ENCODE measurements at places on chromosomes 11 and 22.
A peak's percentile ranks its signal among the peaks of the same experiment; 100 is the strongest.

- H3K4me3 ChIP-seq = no peak overlapping the region
- no peaks in the 10 kb centered on the region for H3K27me3 ChIP-seq
- no peak for DNase-seq
- no peak overlapping the region for H3K27ac ChIP-seq
- peaks cover 41% of the 10 kb centered on the region for H3K4me1 ChIP-seq
- no peaks in the 10 kb centered on the region for H3K36me3 ChIP-seq
Measured at GRCh38 chr22:32745251-32745995, 56.1 kb upstream of the TIMP3 start.

DNA sequence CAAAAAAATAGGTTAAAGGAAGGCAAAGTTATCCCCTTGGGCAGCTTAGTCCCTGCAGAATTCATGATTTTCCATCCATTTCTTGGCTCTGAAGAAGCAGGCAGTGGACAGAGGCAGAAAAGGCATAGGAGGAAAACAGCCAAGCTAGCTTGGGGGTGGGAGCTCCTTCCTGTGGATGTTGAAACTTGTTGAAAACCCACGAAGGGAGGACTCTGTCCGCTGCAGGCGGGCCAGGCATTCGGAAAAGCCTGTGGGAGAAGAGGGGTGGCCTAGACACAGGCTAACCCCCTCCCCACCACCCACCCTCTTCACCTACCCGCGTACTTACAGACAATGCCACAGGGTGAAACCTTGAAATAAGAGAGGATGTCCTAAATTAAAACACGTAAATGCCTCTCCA, 72.1 kb downstream of the C22orf31 start:
- no peaks in the 10 kb centered on the region for H3K27me3 ChIP-seq
- peaks cover 47% of the 10 kb centered on the region for H3K36me3 ChIP-seq
- H3K27ac ChIP-seq = no peak overlapping the region
- no peak for DNase-seq
- H3K4me3 ChIP-seq = no peak overlapping the region
- H3K4me1 ChIP-seq = peaks cover 54% of the 10 kb centered on the region

DNA sequence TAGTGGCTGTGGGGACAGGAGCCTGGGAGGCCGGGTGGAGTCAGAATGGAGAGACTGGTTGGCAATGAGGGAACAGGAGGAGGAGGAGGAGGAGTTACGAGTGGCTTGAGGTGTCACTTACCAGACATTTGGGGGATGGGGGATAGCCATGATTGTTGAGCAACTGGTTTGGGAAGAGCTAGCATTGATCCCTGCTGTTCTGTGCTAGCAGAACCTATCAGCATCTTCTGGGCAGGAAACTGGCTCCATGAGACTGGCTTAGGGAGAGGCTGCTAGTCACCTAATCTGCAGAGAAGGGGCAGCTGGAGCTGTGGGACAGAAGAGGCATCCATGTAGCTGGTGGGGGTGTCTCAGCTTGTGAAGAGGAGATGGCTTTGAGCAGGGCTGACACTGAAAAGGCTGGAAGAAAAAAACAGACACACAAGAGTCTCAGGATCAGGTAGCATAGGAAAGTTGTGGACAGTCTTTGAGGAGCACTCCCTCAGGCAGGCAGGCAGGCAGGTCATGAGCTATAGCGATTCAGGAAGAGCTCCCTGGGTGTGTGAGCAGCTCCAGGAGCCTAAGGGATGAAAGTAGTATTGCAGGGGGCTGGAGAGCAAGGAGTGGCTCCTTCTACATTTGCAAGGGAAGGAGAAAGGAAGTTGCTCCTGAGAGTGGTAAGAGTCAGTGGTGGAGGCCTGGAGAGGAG, 22.3 kb downstream of the PIK3IP1 start:
- H3K4me3 ChIP-seq = no peak overlapping the region
- H3K4me1 ChIP-seq = peaks cover 23% of the 10 kb centered on the region
- no peak overlapping the region for H3K27ac ChIP-seq
- H3K36me3 ChIP-seq = peaks cover 43% of the 10 kb centered on the region
- H3K27me3 ChIP-seq = no peaks in the 10 kb centered on the region

- no peak for DNase-seq
- peak overlapping the region; percentile 98 for H3K4me3 ChIP-seq
- no peaks in the 10 kb centered on the region for H3K36me3 ChIP-seq
- peaks cover 46% of the 10 kb centered on the region for H3K4me1 ChIP-seq
- no peak overlapping the region for H3K27ac ChIP-seq
- H3K27me3 ChIP-seq = peaks cover 7% of the 10 kb centered on the region
Measured at GRCh38 chr22:19169002-19169946, 9.3 kb downstream of the SLC25A1 start.

DNA sequence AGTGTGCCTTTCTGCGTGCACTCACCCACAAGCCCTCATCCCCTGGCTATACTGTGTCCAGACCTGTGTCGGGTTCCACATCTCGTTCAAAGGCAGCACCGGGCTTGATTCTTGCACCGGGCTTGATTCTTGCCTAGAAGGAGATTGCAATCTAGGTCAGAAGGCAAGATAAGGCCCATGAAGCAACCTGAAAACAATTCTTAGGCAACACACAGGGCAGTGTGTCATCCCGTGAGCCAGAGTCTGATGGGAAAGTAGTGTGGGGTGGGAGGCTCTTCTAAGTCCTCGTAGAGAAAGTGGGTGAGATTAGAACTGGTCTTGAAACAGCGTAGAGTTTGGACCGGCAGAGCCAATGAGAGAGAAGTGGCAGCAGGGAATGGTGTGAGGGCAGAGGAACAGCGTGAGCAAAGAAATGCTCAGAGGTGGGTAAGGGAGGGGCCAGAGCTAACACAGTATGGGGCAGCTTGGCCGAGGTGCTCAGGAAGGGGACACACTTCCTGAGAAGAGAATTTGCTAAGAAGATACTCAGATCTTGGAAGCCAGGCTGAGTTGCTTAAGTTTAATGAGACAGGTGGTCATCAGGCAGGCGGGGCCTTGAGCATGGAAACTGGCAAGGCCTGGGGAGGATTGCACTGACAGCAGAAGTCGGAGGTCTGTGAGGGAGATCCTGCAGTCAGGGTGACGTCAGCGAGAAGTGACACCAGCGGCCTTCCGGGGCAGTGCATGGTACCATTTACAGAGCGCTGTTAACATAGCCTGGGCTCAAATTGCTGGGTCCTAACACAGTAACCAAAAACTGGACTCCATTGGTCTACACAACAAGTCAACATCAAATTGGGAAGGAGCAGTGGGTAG, 40.7 kb upstream of the DKK3 start:
- H3K4me3 ChIP-seq = no peak overlapping the region
- peaks cover 54% of the 10 kb centered on the region for H3K4me1 ChIP-seq
- no peak overlapping the region for H3K27ac ChIP-seq
- no peaks in the 10 kb centered on the region for H3K27me3 ChIP-seq

DNA sequence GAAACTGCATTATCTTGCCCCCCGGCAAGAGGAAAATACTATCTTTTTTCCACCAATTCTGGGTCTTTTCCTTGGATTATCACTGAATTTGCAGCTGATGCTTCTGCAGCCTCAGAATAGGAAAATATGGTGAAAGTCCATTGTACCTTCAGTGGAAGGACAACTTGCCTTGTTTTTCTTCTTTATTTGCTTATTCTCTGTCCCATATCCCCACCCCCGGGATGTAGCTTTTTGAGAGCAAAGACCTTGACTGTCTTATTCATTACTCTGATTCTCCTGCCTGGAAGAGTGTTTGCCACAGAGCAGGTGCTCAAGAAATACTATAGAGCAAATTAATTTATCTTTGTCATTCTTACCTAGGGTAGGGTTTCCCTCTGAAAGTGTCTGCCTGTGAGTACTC, 29.5 kb downstream of the UBASH3B start:
- H3K27me3 ChIP-seq = no peaks in the 10 kb centered on the region
- no peak overlapping the region for H3K27ac ChIP-seq
- H3K4me1 ChIP-seq = peaks cover 24% of the 10 kb centered on the region
- peak; percentile 34 for DNase-seq

Data from HepG2 (cell line).